ENCODE measurements at places on chromosomes 2 and 18. TPM values are rescaled to one million over a fixed set of nuclear protein-coding genes. Genes with fewer than 3 reads are reported as not detected.
A peak's percentile ranks its signal among the peaks of the same experiment; 100 is the strongest.

DNA sequence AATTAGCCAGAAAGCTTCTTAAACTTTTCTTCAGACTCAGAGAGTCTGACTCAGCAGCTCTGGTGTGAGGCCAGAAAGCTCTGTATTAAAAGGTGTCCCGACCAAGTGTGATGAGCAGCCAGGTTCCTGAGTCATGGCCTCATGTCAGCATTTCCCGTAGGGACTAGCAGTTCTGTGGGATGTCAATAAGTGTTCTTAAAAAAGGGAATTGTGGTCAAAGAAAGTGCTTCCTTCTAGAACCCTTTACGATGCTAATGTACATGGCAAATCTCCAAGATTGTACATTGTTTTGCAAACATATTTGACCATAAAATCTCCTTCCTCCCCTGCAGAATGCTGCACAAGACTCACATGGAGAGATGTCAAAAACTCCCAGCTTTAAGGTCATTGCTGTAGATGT lies 80.1 kb downstream of the PLA2R1 start:
- peak; percentile 91 for DNase-seq

ASB18 gene
- total RNA-seq = not detected

DNA sequence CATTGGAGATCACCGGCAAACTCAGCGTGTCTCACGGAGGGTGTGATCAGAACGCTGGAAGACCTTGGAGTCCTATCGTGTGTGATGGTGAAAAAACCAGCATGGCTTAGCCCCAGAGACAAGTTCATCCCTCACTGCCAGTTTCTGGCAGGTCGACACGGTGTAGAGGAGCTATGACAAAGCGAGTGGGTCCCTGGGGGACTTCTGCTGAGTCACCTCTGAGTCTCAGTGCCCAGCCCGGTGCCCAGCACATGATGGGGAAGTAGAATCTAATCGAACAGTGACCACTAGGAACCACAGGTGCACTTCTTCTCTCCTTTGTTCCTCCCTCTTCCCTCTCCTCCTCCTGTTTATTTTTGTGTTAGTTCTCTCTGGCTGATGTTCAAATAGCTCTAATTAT lies 45.9 kb upstream of the KCNF1 start:
- no peak for DNase-seq

- no peak for DNase-seq
Measured at GRCh38 chr2:119819846-119820245, 60.1 kb downstream of the PTPN4 start.

- no peak for DNase-seq
Measured at GRCh38 chr2:130972410-130972809, 120.8 kb downstream of the FAM168B start.

RAX gene
- not detected for total RNA-seq

DNA sequence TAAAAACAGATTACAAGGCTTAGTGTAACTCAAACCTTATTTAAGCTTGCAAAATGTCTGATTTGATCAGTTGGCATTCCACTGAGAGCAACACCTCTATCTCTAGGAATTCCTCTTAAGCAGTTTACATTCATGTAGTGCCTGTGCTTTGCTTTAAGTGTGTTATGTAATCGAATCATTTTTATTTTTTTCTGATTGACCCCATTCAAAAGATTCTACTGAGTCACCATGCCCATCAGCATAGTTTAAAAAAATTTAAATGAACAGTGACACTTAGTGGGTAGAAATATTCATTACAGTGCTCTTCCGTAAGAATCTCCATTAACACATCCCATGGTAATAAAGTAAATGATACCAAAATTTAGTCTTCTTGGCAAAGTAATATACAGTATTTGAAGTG lies 67.8 kb upstream of the SLC4A10 start:
- DNase-seq = peak; percentile 6

- peak; percentile 24 for DNase-seq
Measured at GRCh38 chr2:74671479-74671878, 17.4 kb downstream of the SEMA4F start.

DNA sequence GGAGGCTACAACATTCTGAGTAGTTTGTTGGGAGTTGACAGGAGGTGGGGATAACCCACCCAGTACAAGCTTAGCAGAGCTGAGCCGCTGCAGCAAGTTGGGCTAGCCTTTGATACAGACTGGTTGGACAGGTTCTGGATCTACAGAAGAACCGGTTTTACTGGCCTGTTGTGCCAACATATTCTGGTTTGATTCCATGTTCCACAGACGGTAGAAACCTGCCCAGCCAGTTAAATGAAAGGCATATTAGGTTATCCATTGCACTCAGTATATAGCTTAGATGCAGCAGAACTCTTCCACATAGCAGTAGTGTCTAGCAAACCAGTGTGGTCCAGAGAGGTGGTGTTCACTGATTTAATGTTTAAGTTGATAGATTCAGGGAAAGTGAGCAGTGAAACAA lies 19.3 kb upstream of the RBBP8 start:
- no peak for DNase-seq

GRCh38 chr2:69827796-69828540 lies 1.5 kb upstream of the GMCL1 start:
- no peak for DNase-seq

VIL1 gene
- total RNA-seq = not detected

SLC16A14 gene
- 3.5 TPM for total RNA-seq

GRCh38 chr18:62325806-62326645 lies 916 bp downstream of the TNFRSF11A start:
- DNase-seq = no peak

GRCh38 chr2:21001225-21001946 lies 42.5 kb downstream of the APOB start:
- no peak for DNase-seq

DNA sequence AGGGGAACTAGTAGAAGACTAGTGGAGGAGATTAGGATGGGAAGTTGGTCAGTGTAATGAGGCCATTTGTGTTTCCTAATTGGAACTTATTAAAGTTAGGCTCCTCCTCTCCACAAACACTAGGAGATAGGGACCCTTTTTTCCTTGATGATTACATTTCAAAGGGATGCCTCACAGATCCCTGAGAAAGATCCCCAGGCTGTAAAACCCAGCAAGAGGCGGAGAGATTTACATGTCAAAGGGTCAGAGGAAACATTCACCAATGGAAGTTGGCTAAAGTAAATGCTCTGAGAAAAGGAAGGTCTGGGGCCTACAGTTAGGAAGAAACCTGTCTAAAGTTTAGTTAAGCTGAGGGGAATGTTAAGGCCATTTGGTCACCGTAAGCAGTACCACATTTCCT lies 1.4 kb upstream of the CCDC85A start:
- DNase-seq = peak; percentile 27

DNA sequence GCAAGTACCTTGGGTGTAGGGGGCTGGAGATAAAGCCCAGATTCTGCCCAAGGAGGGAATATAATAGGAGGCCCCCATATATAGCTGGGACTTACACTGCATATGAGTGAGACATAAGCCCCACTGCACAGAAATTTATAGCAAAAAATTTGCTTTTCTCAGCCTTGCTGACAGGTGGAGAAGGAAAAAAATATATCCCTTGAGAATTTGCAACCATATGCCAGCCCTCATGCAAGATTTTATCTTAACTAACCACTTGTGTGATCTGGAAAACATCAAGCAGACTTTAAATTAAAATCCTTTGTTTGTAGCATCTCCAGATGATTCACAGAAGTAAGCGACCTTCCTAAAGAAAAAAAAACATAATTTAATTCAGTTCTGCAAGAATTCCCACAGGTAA lies 288.2 kb downstream of the BCL2 start:
- no peak for DNase-seq

- no peak for DNase-seq
Measured at GRCh38 chr2:212596276-212596675, 57.7 kb upstream of the ERBB4 start.

ZNF385B gene
- not detected for total RNA-seq

DNA sequence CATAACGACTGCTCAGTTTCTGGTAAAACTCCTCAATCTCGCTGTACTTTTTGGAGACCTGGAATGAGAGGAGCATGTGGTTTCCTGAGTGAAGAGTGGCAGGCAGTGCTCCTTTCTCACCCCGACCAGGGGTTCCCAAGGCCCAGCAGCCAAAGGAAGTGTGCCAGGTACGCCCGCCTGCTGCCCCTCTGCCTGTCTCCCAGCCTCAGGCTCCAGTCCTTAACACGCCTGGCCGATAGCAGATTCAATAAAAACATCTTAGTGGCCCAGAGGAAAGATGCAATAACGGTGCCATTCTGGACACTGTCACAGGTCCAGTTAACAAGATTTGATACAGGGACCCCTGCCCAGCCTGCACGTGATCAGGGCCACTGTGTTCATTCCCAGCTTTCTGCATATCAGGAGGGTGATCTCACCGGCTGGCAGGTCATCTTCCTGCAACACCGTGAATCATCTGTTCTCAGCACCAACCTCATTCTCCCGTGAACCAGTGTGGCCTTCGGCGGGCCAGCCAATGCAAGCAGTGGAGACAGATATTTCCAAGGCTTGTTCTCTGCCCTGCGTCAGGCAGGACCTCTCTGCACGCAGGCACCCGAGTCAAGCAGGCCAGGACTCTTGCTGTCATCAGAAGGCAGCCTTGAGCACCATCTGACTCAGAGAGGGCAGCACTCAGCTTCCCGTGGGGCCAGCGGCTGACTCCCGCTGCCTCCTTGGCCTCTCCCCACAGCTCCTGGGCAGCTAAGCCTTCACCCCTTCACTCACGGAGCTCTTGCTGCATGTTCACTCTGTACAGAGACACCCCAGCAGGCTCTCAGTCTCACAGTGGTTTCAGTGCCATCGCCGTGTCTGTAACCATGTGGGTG lies 9.5 kb downstream of the HS1BP3 start:
- DNase-seq = peak; percentile 35

GRCh38 chr2:60867848-60868247 lies 13.5 kb upstream of the REL start:
- DNase-seq = no peak

DNA sequence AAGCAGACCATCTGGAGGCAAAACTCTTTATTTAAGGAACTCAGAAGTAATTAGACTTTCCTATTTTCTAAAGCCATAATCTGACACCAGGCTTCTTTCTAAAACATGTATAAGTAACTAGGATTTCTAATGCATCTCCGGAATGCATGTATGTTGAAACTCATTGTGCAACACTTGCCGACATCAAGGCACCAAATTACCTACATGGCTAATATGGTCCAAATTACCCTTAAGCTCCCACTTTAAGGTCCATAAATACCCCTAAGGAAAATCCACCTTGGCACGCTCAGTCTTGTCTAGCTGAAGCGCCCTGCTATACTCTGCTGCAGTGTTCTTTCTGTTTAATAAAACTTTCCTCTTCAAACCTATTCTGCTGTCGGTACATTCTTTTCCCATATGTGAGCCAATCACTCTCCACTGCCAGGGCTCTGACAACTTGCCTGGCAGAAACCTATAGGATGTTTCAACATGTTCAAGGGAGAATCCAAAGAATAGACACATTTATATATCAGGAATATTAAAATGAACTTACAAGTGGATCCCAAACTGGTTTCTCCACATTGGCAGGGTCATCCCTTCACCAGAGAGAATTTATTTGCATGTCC lies 171.9 kb downstream of the GALNT1 start:
- peak; percentile 35 for DNase-seq

DNA sequence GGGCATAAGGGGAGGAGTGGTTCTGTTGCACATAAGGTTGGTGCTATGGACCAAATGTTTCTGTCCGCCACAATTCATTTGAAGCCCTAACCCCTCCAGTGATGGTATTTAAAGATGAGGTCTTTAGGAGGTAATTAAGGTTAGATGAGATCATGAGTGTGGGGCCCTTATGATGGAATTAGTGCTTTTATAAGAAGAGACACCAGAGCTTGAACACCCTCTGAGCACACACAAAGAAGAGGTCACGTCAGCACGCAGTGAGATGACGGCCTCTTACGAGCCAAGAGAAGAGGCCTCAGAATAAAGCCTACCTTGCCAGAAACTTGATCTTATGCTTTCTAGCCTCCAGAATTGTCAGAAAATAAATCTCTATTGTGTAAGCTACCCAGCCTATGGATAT lies 386.4 kb upstream of the CYRIA start:
- no peak for DNase-seq

DNA sequence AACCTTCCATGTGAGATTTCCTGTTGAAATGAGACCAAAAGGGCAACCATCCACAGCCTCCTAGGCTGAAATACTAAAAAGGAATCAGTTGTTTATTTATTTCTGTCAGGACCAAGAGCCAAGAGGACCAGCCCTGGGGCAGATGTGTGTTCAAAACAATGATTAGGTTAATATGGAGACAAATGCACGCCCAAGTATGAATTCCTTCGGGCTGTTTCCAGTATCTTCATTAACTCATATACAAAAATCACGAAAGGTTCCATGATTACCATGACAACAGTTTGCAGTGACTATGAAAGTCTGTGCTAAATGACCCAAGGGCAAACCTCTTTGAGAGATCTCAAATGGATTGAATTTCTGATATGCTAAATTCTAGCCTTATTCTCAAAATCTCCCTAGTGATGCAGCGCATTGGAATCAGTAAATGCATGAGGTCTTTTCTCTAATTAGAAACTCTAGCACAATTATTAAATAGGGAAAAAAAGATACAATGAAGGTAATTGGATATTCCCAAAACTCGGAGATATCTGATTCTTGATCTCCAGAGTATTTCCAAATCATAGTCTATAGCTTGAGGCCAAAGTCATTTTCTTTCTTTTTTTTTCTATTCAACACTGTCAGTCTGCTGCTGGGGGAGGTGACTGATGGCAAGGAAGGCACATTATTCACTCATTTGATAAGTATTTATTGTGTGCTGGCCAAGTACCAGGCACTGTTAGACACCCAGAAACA lies 35.6 kb downstream of the VIT start:
- peak; percentile 6 for DNase-seq

KIF1A gene
- total RNA-seq = not detected

SLC35F5 gene
- total RNA-seq = 186 TPM

GRCh38 chr2:111705711-111706336 lies 178.2 kb downstream of the ANAPC1 start:
- DNase-seq = peak; percentile 83
